ENCODE measurements at places on chromosomes 5 and 9.

- no peak for DNase-seq
Measured at GRCh38 chr5:69230181-69230580, 4.5 kb upstream of the CDK7 start.

- DNase-seq: no peak
Measured at GRCh38 chr9:131470581-131470991, 32.1 kb upstream of the POMT1 start.

DNA sequence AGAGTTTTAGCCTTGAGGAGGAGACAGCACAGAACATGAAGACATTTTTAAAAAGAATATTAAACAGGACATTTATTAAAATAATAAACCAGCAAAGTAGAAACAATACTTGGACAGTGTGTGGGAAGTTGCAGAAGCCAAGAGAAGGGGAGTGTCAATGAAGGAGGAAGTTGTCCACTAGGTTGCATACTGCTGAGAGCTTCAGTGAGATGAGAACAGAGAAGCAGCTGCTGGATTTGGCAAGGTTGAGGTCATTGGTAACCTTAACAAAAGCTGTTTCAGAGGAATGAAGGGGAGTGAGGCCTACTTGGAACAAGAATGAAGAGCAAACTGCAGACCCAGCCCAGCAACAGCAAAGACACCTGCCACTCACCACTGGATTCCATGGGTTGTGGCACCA, 11.4 kb downstream of the BHMT start:
- no peak for DNase-seq

DNA sequence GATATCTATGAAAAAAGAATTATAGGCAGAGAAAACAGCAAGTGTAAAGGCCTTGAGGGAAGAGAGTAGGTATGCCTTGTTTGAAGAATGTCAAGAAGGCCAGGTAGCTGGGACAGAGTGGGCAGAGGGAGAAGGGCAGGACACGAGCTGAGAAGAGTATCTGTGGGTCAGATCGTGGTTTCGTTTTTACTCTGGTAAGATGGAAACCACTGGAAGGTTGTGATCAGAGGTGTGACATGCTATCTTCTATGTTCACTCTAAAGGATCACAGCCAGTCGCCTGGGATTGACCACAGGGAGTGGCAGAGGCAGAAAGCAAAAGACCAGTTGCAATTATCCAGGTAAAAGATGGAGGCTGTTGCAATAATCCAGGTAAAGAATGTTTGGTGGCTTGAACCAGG, 12.6 kb upstream of the ARHGAP26 start:
- no peak for DNase-seq

DNA sequence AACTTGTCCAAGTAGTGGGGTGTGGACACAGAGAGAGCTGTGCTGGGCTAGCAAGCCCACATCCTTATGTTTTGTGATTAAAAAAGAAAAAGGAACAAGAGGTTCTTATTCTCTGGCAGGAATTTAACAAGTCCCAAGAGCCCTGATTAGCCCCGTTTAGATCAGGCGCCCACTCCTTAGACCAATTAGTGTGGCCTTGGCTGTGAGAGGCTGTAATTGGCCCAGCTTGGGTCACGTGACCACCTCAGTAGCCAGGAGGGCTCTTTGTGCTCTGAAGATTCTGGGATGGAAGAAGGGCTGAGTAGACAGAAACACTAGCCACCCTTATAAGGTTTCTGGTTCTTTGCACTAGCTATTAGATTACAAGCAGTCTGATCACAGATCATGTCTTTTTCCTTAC, 31.1 kb downstream of the GCNT4 start:
- DNase-seq: no peak

GRCh38 chr9:136693490-136694162, 6.4 kb upstream of the AGPAT2 start:
- no peak for DNase-seq

- DNase-seq: no peak
Measured at GRCh38 chr5:170316937-170317336, 19.4 kb upstream of the LCP2 start.

- no peak for DNase-seq
Measured at GRCh38 chr5:170832241-170832640, 29.6 kb upstream of the RANBP17 start.

DNA sequence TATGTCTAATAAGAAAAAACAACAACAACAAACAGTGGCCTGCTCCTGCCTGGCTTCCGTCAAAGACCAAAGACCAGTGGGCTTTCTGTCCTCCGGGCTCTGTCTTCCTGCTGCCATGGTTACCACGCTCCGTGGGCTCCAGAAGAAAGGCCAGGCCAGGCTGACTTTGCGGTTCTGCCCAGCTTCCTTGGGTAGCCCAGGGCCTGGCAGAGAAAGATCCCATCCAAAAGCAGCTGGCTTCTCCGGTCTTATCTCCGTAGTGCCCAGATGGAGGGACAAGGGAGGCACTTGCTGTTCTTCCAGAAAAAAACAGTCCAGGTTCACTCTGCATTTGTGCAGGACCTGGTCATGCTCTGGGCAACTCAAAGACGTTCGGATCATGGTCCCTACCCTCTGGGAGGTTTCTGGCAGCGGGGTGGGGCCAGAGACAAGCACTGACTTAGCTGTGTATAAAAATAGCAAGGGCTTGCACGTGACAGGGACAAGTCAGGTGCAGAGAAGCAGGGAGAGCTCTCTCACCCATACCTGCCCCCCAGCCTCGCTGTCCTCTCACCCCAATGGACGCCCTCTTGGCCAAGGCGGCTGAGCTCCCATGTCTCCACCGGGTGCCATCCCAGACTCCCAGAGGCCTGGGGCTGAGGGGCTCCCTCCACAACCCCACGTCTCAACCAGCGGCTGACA, 212.2 kb downstream of the C9orf50 start:
- no peak for DNase-seq

GRCh38 chr9:5838884-5839571, 6.1 kb upstream of the ERMP1 start:
- DNase-seq: no peak

DNA sequence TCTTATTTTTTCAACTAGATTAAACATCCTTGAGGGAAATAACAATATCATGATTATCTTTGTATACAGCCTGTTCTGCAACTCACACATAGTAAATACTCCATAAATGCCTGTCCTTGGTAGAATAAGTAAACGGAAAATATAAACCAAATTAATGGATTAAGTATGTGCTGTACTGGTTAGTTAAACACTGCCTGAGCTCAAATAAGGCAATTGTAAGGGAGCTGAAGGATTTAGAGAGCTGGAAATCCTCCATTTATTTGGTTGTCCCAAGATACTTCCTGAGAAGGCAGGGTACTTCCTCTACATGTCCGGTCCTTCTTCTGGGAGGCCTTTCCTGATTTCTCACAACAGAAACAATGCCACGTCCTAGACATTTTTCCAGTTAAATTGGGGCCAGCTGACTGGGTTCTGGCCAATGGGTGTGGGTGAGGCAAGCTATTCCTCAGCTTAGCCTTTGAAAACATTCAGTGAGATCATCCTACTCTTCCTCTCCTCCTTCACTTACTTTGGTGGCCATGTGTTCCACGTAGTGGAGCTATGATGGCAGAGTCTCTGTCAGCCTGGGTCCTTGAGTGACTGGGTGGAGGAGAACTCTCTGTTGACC, 8.5 kb upstream of the C1QTNF3 start:
- no peak for DNase-seq

GRCh38 chr5:174412374-174412773, 312.0 kb upstream of the MSX2 start:
- DNase-seq: no peak

DNA sequence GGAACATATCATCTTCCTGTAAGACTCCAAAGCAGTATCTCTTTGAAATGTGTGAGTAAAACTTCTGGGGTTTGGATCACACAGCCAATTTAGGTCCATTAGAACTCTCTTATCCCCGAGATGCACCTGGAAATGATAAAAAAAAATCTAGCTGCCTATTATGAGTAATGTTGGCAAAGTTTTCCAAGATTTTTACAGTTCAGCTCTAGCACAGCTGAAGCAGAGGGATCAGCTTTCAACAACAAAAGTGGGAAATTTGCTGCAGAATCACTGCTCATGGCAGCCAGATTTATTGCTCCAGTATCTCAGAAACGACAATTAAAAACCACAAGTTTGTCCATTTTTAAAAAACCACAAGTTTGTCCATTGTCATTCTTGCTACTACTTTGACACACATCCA, 292.2 kb downstream of the IRX2 start:
- DNase-seq: no peak

DNA sequence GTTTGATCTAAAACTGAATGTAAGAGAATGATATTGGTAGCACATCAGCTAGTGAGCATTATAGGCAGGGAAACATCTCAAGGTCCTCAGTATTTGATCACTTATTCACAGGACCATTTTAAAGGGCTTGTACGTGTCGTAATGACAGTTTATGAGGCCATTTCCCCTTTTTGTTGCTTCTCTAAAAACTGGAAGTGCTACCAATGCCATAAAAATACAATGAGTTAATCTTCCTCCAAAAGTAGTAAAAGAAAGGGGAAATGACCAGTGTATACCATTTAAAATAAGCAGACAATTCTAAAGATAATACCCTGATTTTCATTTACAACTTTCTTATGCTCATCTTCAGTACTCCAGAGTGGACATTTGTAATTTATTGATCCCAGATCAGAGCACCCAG, 285.8 kb upstream of the PCSK5 start:
- DNase-seq: no peak

GRCh38 chr5:78547731-78548615, 100.6 kb downstream of the LHFPL2 start:
- no peak for DNase-seq

DNA sequence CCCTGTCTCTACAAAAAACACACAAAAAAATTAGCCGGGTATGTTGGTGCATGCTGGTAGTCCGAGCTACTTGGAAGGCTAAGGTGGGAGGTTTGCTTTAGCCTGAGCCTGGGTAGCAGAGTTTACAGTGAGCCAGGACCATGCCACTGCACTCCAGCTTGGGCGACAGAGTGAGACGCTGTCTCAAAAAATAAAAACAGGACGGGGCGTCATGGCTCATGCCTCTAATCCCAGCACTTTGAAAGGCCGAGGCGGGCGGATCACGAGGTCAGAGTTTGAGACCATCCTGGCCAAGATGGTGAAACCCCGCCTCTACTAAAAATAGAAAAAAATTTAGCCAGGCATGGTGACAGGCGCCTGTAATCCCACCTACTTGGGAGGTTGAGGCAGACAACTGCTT, 40.3 kb downstream of the UBE2D2 start:
- DNase-seq: no peak

- DNase-seq: no peak
Measured at GRCh38 chr9:137372693-137373610, 50.0 kb downstream of the EXD3 start.

GRCh38 chr5:139150367-139150999, 47.7 kb downstream of the SIL1 start:
- no peak for DNase-seq

GRCh38 chr5:104859437-104859836, 1296.8 kb upstream of the NUDT12 start:
- DNase-seq: no peak

DNA sequence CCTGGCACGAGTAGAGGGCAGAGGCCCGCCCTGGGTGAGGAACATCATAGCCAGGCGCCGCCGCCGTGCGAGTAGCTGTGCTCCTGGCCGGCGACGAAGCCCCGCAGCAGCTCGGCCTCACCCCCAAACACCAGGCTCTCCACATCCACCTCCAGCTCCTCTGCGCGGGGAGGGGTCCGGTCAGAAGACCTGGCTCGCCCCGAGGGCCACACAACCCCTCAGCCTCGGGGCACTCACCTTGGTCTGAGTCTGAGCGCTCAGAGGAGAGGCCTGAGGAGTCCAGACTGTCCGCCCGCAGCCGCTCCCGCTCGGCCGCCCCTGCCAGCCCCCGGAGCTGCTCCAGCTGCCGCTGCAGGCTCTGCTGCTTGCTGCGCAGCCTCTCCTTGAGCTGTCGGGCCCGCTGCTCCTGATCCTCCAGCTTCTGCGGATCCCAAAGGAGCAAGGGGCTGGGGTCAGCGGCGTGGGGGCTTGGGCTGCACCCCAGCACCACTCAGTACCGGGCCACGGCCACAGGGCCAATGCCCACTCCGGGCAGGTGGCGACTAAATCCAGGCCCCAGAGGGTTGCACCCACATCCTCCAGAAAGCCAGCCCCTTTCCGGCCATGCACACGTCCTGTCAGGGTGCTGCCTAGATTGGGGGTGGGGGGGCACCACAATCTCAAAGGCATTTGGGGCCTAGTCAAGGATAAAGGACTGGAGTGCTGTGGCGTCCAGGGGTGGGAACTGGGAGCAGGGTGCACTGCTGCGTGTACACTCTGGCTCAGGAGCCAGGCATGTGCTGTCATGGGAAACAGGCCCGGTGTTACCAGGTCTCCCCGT, 3.9 kb downstream of the MXD3 start:
- no peak for DNase-seq

Data from activated CD8-positive, alpha-beta memory T cell treated with anti-CD3 and anti-CD28 coated beads for 4 hours (primary cell).